ENCODE measurements at places on chromosomes 3 and 15. TPM values are rescaled to one million over a fixed set of nuclear protein-coding genes. Genes with fewer than 3 reads are reported as not detected.

Gene PPP1R14D
- 0.66 TPM for polyA plus RNA-seq

Gene CAV3
- not detected for polyA plus RNA-seq

Gene SACM1L
- polyA plus RNA-seq = 9.9 TPM

Gene AMT
- 2.7 TPM for polyA plus RNA-seq

Gene ARRDC4
- polyA plus RNA-seq = 4.3 TPM

Gene SCAPER
- polyA plus RNA-seq = 24.3 TPM

Gene SLC28A1
- not detected for polyA plus RNA-seq

Gene MYLK
- 24.3 TPM for polyA plus RNA-seq

Gene FGF7
- not detected for polyA plus RNA-seq

Gene PLSCR2
- not detected for polyA plus RNA-seq

Gene RASGRF1
- polyA plus RNA-seq = 9.4 TPM

Gene PAQR5
- 1.1 TPM for polyA plus RNA-seq

Gene CYP8B1
- polyA plus RNA-seq = not detected

Gene CISH
- polyA plus RNA-seq = 2.2 TPM

Gene PTH1R
- 10.9 TPM for polyA plus RNA-seq

Gene CX3CR1
- 3.1 TPM for polyA plus RNA-seq

Gene CCDC32
- 26.6 TPM for polyA plus RNA-seq

Gene ACKR4
- not detected for polyA plus RNA-seq

Gene KIF15
- 12.0 TPM for polyA plus RNA-seq

Gene UACA
- 2.5 TPM for polyA plus RNA-seq

Gene LPP
- polyA plus RNA-seq = 2.1 TPM

Gene SH2D7
- polyA plus RNA-seq = not detected

Gene CASR
- not detected for polyA plus RNA-seq

Gene GOLGA8G
- polyA plus RNA-seq = not detected

Gene DGKG
- 3.8 TPM for polyA plus RNA-seq

Gene AGTR1
- polyA plus RNA-seq = 0.20 TPM

Gene CCDC54
- polyA plus RNA-seq = not detected

Gene PODXL2
- 133 TPM for polyA plus RNA-seq

Gene CACNA1D
- polyA plus RNA-seq = 2.8 TPM

Gene CIP2A
- 3.7 TPM for polyA plus RNA-seq

Gene CPB1
- 0.75 TPM for polyA plus RNA-seq

Gene RNF7
- 43.2 TPM for polyA plus RNA-seq
